ENCODE measurements at places on chromosomes 12 and 14.

DNA sequence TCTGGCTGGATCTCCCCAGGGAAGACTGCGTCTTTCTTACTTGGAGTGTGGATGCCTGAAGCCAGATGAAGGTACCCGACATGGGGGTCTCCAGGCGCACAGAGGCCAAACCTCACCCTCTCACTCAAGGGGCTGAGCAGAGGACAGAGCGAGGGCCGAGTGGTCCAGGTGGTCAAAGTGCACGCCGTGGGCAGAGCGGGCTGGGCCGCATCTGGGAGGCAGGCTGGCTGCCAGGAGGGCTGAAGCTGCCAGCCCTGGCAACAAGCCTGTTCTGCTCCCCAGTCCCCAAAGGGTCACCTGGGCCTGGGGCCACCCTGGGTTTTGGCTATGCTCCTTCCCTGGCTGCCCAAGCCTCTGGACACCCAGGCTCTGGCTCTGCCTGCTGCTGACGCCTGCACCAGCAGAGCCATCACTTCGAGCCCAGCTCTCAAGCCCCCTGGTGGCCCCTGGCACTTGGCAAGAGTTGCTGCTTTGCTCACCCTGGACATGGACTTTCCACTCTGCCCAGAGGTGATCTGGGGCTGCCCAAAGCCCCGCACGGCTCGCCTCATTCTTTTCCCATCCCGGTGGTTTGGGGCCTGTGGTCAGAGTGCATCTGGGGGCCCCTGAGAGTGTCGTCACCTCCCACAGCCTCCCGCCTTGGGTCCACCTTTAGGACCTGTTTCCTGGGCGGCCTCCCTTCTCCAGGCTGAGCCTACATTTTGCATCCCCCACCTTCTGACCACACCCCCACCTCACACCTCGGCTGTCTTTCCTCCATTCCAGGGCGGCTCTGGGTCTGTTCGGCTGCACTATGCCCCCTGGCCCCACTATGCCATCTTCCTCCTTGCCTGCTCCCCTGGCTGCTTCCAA lies 2.8 kb downstream of the ADSS1 start:
- DNase-seq, result no peak

- no peak for DNase-seq
Observed at GRCh38 chr12:125149160-125150108, 84.2 kb downstream of the AACS start.

DNA sequence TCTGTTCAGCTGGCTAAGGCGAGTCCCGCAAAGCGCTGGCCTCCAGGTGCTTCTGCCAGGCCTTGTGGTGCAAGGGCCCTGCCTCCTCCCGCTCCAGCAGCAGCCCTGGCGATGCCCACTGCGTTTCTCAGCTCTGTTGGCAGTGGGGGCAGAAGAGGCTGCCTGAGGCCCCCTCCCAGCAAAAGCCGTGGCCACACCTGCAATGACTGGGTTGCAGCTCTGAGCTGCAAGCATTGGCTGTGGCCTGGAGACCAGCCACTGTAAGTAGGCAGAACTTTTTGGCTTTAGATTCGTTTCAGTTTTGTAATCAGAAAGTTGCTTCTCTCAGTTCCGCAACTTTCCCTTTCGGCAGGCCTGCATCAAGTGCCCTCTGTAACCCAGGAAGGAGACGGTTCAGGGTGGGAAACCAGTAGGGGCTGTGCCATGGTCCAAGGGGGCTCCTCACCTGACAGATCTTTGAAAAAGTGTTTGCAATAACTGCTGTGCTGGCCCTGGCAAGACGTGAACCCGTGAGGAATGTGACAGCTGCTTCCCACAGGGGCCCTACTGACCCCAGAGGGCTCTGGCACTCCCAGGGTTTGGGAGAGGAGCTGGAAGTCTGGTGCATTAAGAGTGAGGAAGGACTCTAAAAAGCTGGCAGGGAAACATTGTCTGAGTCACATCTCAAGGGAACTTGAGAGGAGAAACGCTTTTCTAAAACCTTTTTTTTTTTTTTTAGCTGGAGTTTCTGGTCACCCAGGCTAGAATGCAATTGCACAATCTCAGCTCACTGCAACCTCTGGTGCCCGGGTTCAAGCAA lies 54.5 kb upstream of the MAX start:
- DNase-seq, result no peak

- DNase-seq, result no peak
Observed at GRCh38 chr12:119826661-119827445, 50.3 kb downstream of the CIT start.

- no peak for DNase-seq
Observed at GRCh38 chr12:69392179-69392928, 32.8 kb downstream of the YEATS4 start.

DNA sequence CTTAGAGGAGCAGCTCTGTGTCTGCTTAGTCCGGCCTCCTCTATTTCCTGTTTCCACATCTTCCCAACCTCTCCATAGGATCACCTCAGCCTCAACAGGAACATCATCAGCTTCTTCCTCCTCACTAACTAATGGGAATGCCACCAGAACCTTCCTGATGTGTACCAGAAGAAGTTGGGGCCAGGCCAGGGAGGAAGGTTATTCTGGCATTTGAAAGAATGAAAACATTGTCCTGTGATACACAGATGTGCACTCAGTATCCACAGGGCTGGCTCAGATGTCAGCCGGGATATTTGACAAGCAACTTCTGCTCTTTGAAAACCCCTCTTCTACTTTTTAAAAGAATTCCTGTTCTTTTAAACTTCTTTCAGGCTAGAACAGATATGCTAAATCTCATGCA lies 63.6 kb downstream of the TMEM30B start:
- DNase-seq, result no peak

DNA sequence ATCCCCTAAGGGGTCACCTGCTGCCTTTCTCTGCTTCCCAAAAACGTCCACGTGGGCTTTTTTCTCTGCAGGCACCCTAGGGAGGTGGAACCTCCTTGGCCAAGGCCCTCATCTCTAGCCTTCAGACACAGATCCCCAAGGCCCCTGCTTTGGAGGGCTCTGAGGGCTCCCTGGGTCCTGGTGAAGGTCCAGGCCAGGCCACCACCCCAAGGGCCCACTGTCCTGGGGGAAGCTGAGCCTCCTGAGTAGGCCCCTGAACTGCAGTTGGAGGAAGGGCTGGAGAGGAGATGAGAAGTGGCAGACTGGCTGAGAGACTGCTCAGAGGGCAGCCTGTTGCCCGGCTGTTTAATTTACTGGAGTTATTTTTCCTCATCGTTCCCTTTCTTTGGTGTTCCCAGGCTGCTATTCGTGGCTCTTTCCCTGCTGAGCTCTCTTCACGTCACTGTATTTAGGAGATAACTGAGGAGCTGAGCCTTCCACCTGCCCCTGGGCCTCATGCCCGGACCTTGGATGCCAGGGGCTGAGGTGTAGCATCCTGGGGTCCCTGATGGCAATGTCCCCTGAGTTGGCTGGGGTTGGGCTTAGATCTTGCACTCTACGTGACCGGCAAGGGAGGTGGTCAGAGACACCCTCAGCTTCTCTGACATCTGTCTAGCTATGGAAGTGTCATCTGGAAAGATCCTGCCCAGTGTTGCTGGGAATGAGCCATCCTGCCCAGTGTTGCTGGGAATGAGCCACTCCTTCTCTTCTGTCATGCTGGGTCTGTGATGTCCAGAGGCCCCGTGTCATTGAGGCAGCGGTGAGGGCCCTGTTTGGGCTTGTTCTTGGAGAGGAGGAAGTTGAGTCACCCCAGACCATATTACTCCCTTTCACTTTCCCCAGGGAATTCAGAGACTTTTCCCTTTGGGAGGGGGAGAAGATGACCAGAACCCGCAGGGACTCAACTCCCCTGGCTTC lies 139.8 kb downstream of the TSPAN9 start:
- no peak for DNase-seq

- no peak for DNase-seq
Observed at GRCh38 chr12:47799357-47799955, 20.2 kb downstream of the HDAC7 start.

DNA sequence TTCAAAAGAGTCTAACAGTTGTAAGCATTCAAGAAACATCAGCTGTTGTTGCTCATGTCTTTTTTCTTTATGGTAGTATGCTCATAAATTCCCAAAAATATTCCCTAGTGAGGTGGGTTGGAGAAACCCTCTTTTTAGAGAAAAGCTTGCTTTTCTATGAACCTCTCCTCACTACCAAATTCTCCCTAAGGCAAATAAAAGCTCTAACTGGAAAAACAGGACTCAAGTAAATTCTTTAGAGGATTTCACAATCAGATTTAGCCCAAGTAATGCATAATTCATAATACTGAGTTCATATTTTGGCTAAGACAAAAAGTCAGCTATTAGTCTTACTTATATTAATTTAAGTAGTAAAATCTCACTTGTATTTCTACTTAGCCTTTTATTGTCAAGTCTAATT lies 59.1 kb downstream of the DIO2 start:
- no peak for DNase-seq

DNA sequence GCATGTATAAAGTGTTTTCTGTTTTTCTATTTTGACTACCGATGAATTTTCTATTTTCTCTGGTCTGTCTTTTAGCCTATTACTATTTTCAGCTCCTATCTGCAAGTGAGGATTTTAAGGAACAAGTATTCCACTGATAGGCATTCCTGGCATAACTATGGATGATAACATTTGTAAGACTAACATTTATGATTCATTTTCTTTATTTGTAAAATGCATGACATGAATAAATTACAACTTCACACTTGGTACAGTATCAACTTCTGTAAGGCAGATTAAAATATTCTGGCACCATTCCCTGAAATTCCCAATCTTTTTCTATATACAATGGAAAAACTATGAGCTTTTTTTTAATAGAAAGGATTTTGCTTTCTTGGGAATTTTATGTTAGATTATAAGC lies 121.0 kb upstream of the GARIN2 start:
- DNase-seq, result no peak

DNA sequence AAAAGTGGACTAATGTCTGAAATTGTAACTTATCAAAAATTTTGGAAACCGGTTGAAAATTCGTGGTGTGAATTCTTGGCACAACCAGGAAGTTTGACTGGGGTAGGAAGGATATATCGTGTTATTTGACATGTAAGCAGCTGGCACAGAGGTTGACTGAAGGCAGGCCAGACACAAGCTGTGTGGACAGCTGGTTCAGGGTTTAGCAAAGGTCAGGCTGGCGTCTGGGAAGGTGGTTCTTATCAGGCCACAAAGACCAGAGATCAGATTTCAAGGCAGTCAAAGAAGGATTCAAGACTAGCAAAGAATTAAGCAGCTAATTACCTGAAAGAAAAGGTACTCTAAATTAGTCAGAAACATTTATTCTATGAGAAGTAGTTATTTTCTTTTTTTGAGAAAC lies 450.2 kb upstream of the MDGA2 start:
- DNase-seq, result no peak

DNA sequence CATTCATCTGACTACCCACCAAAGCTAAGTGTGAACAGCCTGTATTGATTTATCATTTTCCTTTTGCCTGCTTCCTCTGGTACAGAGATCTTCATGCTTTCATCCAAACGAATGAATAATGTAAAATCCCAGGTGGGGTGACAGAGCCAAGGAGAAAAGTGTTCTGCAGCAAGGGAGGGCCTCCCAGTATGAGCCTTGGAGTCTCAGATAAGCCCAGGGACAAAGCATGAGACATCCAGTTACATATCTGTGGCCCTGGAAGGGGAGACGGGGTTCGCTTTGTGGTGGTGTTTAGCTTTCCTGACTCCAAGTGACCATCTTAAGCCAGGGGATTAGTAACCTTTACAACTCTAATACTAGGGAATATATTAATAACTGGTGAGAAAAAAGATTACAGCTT lies 177.1 kb downstream of the ETV6 start:
- no peak for DNase-seq

- no peak for DNase-seq
Observed at GRCh38 chr14:42893183-42893582, 1286.5 kb downstream of the LRFN5 start.

DNA sequence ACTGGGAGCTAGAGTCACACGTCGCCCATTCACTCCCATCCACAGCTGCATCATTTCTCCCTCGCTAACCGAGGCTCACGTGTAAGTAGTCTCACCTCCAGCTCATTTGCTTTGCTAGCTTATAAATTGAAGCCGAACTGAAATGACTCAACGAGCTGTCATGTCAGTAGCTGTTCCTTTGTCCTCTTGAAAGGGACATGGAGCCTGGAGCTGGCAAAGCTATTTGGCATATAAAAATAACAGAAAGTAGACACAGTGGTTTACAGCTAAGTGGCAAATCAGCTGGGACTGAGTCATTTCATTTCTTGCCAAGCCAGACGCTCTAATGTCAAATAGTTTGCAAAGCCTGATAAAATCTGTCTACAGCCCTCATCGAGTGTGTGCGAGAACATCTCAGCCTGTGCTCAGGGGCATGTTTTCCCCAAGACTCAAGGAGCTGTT lies 114.4 kb upstream of the TMEM233 start:
- DNase-seq, result no peak

- no peak for DNase-seq
Observed at GRCh38 chr12:27104546-27104945, 22.2 kb upstream of the C12orf71 start.

- DNase-seq, result no peak
Observed at GRCh38 chr12:88764781-88765480, 184.7 kb upstream of the KITLG start.

DNA sequence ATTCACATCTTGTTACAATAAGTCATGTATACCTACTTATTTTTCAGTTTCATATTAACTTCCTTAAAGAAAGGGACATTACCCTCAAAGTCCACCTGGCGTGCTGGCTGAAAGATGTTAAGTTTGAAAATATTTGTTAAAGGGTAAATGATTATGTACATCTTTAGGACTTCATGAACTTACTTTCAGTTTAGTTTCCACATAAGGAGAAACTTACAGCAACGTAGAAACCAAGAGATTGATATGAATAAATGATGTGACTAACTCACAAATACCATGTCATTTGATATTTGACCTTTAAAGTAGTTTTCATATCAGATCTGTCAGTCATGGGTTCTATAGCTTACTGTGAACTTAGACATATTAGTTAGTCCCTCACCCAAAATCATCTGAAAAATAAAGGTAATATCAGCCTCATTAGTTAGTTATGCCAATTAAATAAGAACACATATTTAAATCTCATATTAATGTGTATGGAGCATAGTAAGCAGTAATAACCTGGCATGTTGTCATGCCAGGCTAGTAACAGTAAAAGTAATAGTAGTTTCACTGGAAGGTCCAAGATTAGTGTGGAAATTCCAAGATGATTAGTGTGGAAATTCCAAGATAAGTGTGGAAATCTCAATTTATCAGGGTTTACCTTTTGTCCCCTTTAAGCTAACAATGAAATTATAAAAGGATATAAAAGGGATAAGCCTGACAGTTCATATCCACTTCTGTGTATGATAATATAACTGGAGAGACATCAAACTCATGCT lies 1.9 kb upstream of the CLEC2D start:
- no peak for DNase-seq

DNA sequence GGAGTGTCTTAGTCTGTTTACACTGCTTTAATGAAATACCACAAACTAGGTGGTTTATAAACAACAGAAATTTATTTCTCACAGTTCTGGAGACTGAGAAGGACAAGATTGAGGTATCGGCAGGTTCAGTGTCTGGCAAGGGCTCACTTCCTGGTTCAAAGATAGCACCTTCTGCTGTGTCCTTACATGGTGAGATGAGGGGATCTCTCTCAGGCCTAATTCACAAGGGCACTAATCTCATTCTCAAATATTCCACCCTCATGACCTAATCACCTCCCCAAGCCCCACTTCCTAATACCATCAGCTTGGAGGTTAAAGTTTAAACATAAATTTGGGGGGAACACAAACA lies 35.0 kb upstream of the PLEK2 start:
- DNase-seq, result no peak
